Left forelimb (tissue), 1 donor: ENCODE measurements at places on chromosomes 7 and 10.

GRCh38 chr7:43569424-43569823 lies 13.5 kb upstream of the STK17A start:
- no peak for DNase-seq

DNA sequence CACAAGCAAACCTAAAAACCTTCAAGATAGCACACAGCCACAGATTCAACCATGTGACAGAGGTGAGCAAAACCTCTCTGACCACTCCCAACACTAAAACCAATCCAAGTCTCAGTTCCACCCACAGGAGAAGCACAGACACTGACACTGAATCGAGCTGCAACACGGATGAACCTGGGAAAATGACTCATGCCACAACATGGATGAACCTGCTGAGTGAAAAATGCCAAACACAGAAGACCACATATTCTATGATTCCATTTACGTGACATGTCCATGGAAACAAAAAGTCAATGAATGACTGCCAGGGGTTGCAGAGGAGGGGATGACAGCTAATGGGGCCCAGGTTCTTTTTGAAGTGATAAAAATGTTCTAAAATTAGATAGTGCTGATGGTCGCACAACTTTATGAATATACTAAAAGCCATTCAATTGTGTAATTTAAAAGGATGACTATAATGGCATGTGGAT lies 22.0 kb downstream of the CYTH3 start:
- DNase-seq, result no peak

GRCh38 chr7:142697270-142697669 lies 52.0 kb upstream of the PRSS1 start:
- no peak for DNase-seq

DNA sequence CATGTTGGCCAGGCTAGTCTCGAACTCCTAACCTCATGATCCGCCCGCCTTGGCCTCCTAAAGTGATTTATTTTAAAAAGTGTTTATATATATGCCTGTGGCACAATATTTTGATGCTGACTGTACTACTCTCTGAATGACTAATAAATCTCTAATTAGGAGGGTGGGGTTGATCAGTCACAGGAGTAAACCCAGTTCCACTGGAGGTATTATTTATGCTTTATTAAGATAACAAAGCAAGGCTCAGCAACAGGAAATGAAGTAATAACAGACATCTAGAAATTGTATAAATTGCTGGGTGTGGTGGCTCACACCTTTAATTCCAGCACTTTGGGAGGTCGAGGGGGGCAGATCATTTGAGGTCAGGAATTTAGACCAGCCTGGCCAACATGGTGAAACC lies 26.0 kb upstream of the MCU start:
- no peak for DNase-seq

GRCh38 chr10:58570979-58571378 lies 58.3 kb downstream of the BICC1 start:
- DNase-seq, result no peak

DNA sequence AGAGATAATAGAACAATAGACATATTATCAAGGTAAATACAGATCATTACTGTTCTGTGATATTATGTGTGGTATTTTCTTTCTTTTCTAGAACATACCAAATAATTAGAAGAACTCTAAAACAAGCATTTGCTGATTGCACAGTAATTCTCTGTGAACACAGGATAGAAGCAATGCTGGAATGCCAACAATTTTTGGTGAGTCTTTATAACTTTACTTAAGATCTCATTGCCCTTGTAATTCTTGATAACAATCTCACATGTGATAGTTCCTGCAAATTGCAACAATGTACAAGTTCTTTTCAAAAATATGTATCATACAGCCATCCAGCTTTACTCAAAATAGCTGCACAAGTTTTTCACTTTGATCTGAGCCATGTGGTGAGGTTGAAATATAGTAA lies 185.5 kb downstream of the CFTR start:
- no peak for DNase-seq
